Activated naive CD4-positive, alpha-beta T cell treated with anti-CD3 and anti-CD28 coated beads for 36 hours (primary cell): ENCODE measurements at places on chromosomes 1 and 21. TPM values are rescaled to one million over a fixed set of nuclear protein-coding genes. Genes with fewer than 3 reads are reported as not detected.

DNA sequence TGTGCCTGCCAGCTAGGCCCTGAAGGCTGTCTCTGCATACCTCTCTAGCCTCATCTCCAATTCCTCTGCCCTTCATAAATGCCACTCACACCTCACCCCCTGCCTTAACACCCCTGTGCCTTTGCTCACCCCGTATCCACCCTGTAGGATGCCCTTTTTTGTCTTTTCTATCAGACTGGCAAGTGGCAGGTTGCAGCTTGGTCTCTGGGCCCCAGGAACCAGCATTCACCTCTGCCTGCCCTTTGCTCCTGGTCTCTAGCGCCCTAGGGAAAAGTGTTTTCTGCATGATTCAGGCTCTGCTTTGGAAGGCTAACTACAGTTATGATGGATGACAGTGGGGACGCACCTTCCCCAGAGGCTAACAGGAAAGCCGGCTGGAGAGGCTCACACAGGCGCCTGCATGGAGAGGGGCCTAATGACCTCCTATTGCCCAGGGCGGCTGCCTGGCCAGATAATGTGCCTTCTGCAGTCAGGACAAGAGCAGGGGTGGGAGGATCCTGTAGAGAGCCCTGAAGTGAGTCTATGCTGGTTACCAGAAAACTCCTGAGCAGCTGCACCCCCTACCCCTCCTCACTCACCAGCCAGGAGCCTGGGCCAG is 11.2 kb downstream of the KANK4 start:
- DNase-seq: no peak

The RAB42 gene
- not detected for total RNA-seq

- DNase-seq: no peak
Measured at GRCh38 chr1:177067752-177068410, 96.6 kb downstream of the ASTN1 start.

DNA sequence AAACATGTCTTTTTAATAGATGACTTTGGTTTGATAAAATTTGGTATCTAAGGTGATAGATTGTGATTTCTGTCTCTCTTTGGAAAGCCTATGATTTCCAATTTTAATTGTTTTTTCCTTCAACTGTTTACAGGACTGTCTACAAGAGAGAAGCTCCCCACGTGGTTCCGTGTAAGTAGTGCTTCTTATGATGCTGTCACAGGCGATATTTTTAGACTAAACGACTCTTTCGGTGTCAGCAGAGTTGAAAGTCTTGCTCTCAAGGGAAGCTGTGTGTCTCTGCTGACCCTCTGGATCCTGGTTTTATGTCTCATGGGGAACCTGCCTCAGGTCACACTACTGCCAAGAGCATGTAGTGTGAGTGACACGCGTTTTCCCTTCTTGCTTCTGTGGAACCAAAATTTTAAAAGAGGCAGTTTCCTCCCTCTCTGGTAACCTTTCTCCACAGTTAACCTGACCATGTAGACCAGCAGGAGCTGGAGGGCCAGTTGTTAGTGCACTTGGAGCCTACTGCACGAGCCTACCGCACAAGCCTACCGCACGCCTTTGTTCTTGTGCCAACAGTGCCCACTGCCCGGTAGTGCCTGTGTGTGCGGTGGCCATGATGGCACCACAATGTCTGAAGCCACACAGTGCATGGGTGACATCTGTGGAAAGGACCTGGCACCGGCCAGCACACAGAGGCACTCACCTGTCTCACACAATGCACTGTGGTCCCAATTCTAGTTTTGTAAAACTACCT is 91.9 kb downstream of the PCBP3 start:
- no peak for DNase-seq

- no peak for DNase-seq
Measured at GRCh38 chr1:226069811-226070489, 7.4 kb downstream of the H3-3A start.

GRCh38 chr1:98351561-98351960 is 310.0 kb upstream of the SNX7 start:
- DNase-seq: no peak

GRCh38 chr1:147223740-147224615 is 1.2 kb downstream of the FMO5 start:
- no peak for DNase-seq

DNA sequence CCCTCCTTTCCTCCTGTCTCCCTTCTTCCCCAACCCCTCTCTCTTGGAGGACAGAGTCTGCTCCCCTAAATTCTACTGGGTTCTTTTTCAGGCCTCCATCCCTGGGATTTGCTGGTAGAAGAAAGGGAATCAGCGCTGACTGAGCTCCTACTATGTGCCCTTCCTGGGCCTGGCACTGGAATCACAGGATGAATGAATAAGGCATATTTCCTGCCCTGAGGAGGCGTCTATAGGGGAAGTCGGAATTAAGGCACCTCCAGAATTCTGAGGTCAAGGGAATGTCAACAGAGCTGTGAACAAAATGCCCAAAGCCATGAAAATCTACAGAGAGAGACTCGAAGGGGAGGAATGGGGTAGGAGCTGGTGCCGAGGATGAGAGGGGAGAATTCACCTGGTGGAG is 17.4 kb upstream of the BTG2 start:
- DNase-seq: no peak

The KMO gene
- not detected for total RNA-seq

DNA sequence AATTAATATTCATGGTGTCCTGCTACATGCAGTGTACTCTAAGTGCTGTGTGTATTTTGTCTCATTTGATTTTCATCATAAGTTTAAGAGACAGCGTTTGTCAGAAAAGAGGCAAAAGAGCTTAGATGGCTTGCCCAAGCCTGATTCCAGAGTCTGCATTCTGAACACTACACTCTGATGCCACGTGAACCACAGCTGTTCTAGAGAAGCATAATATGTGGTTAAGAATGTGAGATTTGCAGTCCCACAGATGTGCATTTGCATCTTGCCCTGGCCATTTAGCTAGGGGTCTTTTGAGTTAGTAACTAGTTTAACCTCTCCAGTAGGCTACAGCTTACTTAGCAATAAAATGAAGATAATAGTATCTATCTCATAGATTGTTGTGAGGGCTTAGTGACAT is 9.2 kb upstream of the GADD45A start:
- no peak for DNase-seq

DNA sequence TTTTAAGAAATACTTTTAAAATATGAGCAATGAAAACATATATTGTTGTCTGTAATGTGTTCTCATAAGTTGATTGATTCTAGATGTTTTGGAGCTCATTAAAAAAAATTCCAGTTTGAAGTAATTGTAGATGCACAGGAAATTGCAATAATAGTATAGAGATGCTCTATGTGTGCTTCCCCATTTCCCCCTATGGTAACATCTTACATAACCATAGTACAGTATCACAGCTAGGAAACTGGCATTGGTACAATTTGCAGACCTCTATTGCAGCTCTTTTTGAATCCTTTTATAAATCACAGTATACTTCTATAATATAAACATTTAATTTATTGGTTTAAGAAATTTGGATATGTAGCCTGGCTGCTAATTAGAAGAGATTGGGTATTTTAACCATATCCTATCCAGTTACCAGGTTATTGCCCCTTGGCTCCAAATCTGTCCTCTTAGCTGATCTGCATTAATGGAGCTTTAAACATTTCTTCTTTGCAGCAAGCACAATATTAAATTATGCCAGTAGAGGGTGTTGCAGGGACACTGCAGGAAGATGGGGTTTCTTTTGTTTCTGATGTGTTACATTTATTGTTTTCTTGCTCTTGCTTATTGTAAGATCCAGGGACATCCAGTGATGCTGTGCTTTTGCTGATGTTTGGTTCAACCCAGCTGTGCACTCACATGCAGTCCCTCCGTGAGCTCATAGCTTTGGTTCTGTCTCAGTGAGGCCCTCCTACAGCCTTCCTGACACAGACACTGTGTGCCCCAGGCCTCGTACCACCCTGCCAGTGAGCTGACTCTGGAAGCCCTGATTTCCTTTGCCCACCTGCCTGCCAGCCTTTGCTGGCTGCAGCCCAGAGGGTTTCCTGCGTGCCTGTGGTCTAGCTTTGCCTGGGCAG is 103.3 kb downstream of the RABGAP1L start:
- DNase-seq: peak; percentile 12

DNA sequence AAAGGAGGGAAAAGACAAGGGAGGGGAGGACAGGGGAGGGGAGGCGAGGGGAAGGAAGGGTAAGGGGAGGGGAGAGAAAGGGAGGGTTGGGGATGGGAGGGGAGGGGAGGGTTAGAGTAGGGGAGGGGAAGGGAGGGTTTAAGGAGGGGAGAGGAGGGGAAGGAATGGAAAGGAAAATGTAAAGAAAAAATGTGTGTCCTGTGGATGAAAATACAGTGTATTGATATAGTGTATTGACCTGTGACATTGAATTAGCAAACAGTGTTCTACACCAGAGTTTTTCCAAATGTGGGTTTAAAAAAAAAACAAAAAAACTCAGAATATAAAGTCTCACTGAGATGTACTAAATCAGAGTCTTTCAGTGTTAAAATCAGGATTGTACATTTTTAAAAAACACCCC is 1279.8 kb upstream of the ADGRL2 start:
- DNase-seq: no peak

The CPT2 gene
- 13.8 TPM for total RNA-seq

DNA sequence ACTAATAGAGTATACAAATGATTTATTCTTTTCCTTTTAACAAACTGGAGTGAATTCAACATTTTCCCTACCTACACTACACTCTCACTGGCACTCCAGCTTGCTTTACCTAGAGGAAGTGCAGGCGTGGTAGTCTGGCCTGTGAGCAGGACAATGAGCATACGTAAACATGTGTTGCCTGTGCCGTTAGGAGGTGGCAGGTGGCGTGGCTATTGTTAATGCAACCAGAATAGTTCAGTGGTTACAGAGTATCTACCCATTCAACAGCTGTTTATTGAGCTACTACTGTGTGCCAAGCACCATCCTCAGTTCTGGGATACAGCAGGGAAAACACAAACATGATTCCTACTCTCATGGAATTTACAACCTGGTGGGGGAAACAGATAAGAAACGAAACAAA is 299.7 kb upstream of the KAZN start:
- no peak for DNase-seq

DNA sequence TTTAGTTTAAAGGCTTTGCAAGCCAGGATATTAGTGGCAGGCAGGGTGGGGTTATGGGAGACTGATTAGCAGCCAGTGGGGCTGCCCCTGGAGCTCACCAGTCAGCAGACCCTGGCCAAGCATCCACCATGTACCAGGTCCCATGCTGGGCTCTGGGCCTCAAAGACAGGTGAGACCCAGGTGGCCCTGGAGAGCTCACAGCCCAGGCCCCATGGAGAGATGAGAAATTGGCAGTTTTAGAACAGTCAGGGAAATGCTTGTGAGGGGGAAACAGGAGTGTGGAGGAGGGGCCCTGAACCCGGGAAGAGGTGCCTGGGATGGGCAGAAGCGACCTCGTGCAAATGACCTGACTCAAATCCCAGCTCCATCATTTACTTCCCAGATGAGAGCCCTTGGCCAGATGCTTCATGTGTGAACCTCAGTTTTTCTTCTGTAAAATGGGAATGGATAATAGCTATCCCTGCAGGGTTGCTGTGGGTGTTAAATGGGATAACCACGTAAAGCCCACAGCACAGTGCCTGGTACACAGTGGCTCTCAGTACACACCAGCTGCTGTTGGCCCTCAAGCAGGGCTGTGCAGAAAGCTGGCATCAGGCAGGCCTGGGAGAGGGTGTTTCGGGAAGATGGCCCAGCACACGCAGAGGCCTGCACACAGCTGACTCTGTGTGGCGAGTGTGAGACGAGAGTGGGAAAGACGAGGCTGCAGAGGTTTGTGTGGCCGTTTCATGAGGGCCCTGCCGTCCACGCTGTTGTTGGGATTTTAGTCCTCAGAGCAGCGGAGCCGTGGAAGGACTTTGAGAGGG is 518.5 kb downstream of the PTPRU start:
- no peak for DNase-seq

DNA sequence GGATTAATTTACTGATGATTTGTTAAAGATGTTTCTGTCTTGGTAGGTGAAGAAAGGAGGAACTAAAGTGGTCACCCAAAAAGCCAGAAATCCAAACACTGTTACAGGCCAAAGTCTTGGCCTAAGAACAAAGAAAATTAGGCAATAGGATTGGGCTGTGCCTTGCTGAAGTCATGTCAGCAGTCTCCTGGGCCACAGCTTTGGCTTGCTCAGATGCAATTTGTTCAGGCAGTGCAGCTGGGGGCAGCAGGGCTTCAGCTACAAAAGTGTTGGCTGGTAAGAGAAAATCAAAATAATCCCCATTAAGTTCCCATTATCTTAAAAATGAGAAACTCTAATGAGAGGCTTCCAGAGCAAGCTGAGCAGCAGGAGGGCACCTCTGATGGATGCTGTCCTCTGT is 14.0 kb upstream of the RAP1A start:
- no peak for DNase-seq

DNA sequence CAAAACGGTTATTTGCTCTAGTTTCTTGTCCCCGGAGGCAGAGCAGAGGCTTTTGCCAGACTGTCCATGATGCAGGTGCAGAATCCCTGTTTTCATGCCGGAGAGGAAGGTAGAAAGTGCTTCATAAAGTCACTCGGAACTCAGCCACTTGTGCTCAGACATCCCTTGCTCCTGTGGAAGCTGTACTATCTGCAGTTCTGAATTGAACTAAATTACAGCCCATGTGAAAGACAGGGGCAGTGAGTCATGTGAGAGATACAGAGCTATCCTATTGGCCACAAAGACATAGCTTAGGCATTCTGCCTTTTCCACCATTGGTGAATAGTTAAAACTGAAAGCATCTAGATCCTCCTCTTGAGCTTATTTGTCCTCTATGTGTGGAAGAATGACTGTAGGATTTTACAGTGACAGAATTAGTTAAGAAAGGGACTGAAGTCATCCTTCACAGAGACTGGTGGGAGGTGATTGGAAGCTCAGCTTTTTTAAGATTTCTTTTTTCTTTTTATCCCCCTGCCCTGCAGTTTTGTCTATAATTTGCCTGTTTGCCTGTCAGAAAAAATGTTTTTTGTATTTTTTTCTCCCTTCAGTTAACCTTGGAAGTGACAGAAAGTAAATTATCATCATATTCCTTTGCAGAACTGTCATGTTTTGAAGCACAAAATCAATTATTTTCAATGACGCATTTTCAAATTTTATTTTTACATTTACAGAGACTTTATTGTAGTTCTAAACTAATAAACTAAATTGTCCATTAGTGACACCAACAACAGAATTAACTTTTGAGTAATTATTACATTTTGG is 298.6 kb downstream of the PTPRC start:
- DNase-seq: peak; percentile 72

The RIPPLY3 gene
- total RNA-seq: not detected

The ADORA3 gene
- total RNA-seq: not detected

- DNase-seq: no peak
Measured at GRCh38 chr1:34761176-34761761, 1.7 kb downstream of the GJB4 start.

- no peak for DNase-seq
Measured at GRCh38 chr1:166836733-166837132, 2.5 kb upstream of the POGK start.

GRCh38 chr21:34992736-34993398 is 56.2 kb downstream of the RUNX1 start:
- no peak for DNase-seq

The GPATCH3 gene
- 8.5 TPM for total RNA-seq

GRCh38 chr1:9759939-9760338 is 63.8 kb downstream of the CLSTN1 start:
- DNase-seq: no peak
